Activated CD4-positive, alpha-beta T cell treated with anti-CD3 and anti-CD28 coated beads, Interleukin-2, amount 10 ng/mL, durations not matched to agents 7 days and 5 days (primary cell): ENCODE measurements at places on chromosomes 7 and 10. TPM values are rescaled to one million over a fixed set of nuclear protein-coding genes. Genes with fewer than 3 reads are reported as not detected.

- peaks cover 6% of the 10 kb centered on the region for H3K4me1 ChIP-seq
- DNase-seq, result no peak
- H3K36me3 ChIP-seq, result no peaks in the 10 kb centered on the region
- no peak overlapping the region for H3K27ac ChIP-seq
These were observed 50.0 kb downstream of the LYZL2 start for GRCh38 chr10:30579574-30579973.

- no peak overlapping the region for H3K4me3 ChIP-seq
- H3K27me3 ChIP-seq, result no peaks in the 10 kb centered on the region
- H3K27ac ChIP-seq, result no peak overlapping the region
- H3K36me3 ChIP-seq, result no peaks in the 10 kb centered on the region
These were observed 29.5 kb downstream of the LYZL2 start for GRCh38 chr10:30600005-30600404.

DNA sequence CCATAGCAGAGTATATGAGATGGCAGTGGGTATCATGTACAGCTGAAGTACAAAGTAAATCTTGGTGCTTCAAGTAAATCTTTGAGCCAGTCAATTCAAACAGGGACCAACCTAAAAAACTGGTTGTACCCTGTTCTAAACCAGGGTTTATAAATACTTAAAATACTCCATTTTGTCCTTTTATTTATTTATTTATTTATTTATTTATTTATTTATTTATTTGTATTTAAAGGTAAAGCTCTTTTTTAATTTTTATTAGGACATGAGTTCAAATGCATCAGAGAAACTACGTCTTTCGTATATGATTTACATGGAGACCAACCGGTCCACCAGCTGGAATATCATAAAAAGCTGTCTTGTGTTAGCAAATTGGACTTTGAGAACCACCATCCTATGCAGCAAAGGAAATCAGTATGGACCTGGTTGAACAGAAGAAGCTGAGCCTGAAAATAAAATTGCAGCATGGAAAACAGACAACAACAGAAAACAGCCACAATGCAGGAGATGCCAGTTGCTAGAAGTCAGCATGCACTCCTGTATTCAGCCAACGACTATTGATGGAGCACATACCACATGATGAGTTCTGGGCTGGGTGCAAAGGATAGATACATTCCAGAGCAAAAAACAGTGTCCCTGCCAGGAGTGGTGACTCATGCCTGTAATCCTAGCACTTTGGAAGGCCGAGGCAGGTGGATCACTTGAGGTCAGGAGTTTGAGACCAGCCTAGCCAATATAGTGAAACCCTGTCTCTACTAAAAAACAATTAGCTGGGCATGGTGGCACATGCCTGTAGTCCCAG is 60.0 kb downstream of the PLXNA4 start:
- no peak overlapping the region for H3K4me3 ChIP-seq
- peaks cover 2% of the 10 kb centered on the region for H3K27me3 ChIP-seq
- no peak overlapping the region for H3K27ac ChIP-seq
- no peak for DNase-seq
- H3K4me1 ChIP-seq, result peaks cover 20% of the 10 kb centered on the region

The TRIP6 gene
- total RNA-seq, result 24.8 TPM

DNA sequence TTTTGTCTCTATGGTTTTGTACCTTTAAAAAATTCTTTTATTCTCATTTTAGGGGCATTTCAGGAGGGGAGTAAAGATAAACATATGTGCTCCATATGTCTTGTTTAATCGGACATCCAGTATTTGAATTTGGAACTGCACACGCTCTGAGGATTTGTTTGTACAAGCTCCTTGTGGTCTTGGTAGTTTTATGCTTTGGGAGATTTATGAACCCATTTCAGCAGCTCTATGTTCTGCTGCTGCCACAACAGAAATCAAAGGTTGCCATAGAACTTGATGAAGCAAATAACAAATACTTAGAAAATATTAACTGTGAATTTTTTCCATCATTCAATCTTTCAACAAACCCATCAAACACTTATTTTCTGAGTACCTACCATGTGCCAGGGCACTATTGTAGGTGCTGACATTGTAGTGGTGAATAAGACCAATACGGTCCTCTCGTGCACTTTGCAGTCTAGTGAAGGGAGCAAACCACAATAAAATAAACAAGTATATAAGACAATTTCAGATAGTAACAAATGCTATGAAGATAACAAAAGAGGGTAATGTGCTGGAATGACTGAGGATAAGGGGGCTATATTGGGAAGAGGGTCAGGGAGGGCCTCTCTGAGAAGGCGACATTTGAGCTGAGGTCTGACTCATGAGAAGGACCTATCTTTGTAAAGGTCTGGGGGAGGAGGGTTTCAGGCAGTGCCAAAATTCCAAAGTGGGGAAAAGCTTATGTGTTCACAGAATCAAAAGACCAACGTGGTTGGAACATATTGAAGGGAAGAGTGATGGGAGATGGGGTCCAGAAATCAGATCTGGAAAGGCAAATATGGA is 30.4 kb downstream of the MYPN start:
- H3K27ac ChIP-seq, result no peak overlapping the region
- no peaks in the 10 kb centered on the region for H3K4me1 ChIP-seq
- DNase-seq, result no peak

DNA sequence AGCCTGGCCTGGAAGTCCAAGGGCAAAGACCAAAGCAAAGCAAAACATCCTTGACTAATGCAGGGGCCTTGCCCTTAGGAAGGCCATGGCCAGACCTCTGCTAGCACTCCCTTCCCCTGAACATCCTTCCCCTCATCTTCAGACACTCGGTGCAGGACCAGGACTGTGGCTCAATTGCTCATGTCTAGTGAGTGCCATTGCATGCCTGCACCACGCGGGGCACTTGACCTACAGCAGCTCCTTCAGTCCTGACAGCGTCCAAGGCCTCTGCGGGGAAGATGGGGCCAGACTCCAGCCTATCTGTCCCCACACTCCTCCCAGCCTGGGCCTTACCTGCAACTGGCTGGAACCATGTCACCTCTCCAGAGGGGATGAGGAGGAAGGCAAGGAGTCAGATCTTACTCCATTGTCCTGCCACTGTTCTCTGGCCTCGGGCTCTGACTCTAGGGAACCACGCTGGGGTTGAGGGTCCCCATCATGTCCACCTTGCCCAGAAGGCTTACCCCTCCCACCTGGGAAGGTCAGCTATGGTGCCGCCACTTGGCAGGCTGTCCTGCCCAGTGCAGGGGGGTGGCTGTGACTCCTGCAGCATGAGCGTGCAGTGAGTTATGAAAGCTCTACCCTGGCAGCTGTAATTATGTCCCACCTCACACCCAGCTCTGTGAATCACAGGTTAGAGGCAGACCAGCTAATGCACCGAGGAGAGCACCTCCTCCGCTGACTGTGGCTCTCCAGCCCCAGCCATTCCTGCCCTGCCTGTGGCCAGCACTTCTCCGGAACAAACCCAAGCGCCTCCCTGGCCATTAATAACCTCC is 16.1 kb downstream of the DRGX start:
- no peak for DNase-seq
- H3K27me3 ChIP-seq, result no peaks in the 10 kb centered on the region
- H3K36me3 ChIP-seq, result no peaks in the 10 kb centered on the region
- H3K4me3 ChIP-seq, result no peak overlapping the region

The CPA2 gene
- not detected for total RNA-seq

The PAOX gene
- 5.0 TPM for total RNA-seq

DNA sequence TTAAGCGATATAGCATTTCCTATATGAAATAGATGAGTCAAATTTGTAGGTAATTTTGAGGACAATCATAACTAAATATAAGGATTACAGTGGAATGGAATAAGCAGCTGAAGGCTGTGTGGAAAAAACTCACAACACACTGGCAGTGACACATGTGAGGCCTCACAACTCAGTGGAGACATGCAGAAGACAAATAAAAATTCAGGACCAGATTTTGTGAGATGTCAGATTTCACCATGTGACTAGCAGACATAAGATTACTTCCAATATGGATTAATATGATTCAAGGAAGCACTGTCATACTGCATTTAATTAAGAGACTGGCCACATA is 17.6 kb downstream of the ERLIN1 start:
- H3K4me1 ChIP-seq, result peaks cover 30% of the 10 kb centered on the region
- H3K27ac ChIP-seq, result peak overlapping the region; percentile 85
- H3K4me3 ChIP-seq, result peak overlapping the region; percentile 60
- H3K36me3 ChIP-seq, result peaks cover 39% of the 10 kb centered on the region
- H3K27me3 ChIP-seq, result no peaks in the 10 kb centered on the region
- DNase-seq, result no peak

The PRF1 gene
- total RNA-seq, result 99.9 TPM

GRCh38 chr10:102652170-102652916 is 8.1 kb downstream of the TRIM8 start:
- peaks cover 37% of the 10 kb centered on the region for H3K36me3 ChIP-seq
- peaks cover 64% of the 10 kb centered on the region for H3K4me1 ChIP-seq
- DNase-seq, result no peak
- peak overlapping the region; percentile 56 for H3K4me3 ChIP-seq

The MGAM2 gene
- not detected for total RNA-seq

DNA sequence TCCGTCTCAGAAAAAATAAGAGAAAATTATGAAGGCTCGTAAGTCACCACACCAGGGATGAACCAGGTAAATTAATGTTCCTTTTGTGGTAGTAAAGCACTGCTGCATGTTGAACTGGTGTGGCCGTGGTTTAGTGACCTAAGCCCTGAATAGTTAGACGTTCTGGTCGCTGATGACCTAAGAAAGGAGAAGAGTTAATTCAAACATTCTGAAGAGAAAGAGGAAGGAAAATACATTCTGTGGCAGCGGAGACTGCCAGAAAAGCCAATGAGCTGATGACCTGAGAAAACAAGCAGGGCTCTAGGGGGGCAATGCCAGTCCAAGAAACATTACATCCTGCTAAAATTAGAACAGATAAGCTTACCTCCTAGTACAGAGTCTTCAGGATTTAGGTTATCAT is 17.5 kb downstream of the DNAJC9 start:
- H3K27ac ChIP-seq, result no peak overlapping the region
- H3K36me3 ChIP-seq, result peaks cover 15% of the 10 kb centered on the region
- no peaks in the 10 kb centered on the region for H3K27me3 ChIP-seq
- H3K4me3 ChIP-seq, result no peak overlapping the region

The CRYGN gene
- not detected for total RNA-seq

The GIMAP7 gene
- total RNA-seq, result 239 TPM

GRCh38 chr10:48242171-48242904 is 32.2 kb downstream of the FRMPD2 start:
- no peaks in the 10 kb centered on the region for H3K4me1 ChIP-seq
- H3K27me3 ChIP-seq, result no peaks in the 10 kb centered on the region
- no peak overlapping the region for H3K27ac ChIP-seq
- no peaks in the 10 kb centered on the region for H3K36me3 ChIP-seq
- H3K4me3 ChIP-seq, result no peak overlapping the region
- no peak for DNase-seq

DNA sequence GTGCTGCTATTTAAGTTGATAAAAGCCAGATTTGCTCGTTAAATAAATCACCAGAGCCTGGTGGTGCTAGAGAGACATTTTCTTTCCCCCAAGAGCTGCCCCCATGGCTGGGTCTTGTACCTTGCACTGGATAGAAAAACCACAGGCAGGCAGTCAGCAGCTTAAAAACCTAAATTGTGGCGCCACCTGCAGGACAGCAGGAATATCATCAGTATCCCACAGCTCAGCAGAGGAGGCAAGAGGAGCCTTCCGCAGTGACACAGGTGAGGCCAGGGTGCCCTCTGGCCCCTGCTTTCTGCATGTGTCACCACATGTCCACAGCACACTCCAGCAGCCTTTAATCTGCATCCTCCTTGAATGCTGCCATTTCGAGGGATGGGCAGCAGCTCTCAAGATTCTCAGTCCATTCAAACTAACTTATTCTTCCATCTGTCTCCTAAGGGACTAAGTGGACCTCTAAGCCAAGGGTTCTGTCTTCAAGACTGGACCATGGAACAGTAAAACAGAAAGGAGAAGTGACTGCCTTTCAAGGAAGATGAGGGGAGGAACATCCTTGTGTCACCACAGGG is 4.5 kb upstream of the PLXNA4 start:
- H3K36me3 ChIP-seq, result no peaks in the 10 kb centered on the region
- H3K27me3 ChIP-seq, result peaks cover 41% of the 10 kb centered on the region
- no peak overlapping the region for H3K4me3 ChIP-seq

DNA sequence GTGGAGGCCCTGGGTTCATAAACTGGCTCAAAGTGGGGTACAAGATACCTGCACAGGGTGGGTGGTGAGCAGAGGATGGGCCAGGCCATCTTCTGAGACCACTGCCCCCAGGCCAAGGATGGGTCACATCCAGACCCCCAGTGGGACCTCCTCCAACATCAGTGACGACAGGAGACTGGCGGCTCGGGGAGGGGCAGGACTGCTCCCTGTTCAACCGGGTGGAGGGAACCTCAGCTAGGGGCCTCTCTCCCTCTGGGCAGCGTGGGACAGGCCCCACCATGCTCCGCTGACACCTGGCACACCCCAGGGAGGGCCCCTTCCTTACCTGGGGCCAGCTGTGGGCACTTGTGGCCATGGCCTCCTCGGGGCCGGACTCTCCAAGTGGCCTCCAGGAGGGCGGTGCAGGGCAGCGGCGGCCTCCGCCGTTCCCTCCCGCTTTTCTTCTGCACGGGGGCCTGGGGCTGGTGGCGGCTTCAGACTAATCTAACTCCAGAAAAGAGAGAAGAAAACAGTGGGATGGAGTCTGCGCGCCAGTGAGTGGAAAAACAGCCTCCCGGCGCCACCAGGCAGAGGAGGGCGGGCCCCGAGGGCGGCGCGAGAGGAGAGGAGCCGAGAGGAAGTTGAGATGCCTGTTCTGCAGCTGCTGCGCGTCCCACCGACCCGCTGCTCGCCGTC is at the start of gene CALHM2:
CALHM2 (minus strand) TSS at position 540 of the 675 bp plus-strand sequence. CDS start 2,429 bp downstream, outside the sequence.
- H3K27me3 ChIP-seq, result no peaks in the 10 kb centered on the region
- peak within 1 kb of the TSS; percentile 83 for H3K4me3 ChIP-seq
- peaks cover 41% of the 10 kb centered on the region for H3K36me3 ChIP-seq
- peaks cover 65% of the 10 kb centered on the region for H3K4me1 ChIP-seq
